ENCODE measurements at places on chromosomes 2 and 18. TPM values are rescaled to one million over a fixed set of nuclear protein-coding genes. Genes with fewer than 3 reads are reported as not detected.
A peak's percentile ranks its signal among the peaks of the same experiment; 100 is the strongest.

- no peaks in the 10 kb centered on the region for H3K4me1 ChIP-seq
- no peak overlapping the region for H3K4me3 ChIP-seq
- no peak for DNase-seq
- no peak overlapping the region for H3K27ac ChIP-seq
- no peaks in the 10 kb centered on the region for H3K27me3 ChIP-seq
These were observed 273.0 kb downstream of the CCDC85A start for GRCh38 chr2:56456791-56457190.

GRCh38 chr2:180655393-180655792 lies 325.0 kb upstream of the UBE2E3 start:
- H3K4me3 ChIP-seq: no peak overlapping the region
- DNase-seq: no peak
- H3K4me1 ChIP-seq: no peaks in the 10 kb centered on the region
- H3K36me3 ChIP-seq: no peaks in the 10 kb centered on the region
- H3K27me3 ChIP-seq: no peaks in the 10 kb centered on the region
- no peak overlapping the region for H3K27ac ChIP-seq

DNA sequence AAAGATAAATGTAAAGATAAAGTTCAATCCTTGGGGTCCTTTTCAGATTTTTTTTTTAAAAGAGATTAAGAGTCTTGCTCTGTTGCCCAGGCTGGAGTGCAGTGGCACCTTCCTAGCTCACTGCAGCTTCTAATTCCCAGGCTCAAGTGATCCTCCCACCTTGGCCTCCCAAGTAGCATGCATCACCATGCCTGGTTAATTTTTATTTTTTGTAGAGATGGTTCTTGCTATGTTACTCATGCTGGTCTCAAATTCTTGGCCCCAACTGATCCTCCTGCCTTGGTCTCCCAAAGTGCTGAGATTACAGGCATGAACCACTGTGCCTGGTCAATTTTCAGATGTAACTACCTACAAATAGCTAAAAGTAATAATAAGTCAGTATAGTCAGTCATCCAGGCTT lies 21.1 kb downstream of the NFE2L2 start:
- H3K36me3 ChIP-seq: no peaks in the 10 kb centered on the region
- H3K4me1 ChIP-seq: peaks cover 88% of the 10 kb centered on the region

- H3K36me3 ChIP-seq: no peaks in the 10 kb centered on the region
- no peaks in the 10 kb centered on the region for H3K4me1 ChIP-seq
- H3K27me3 ChIP-seq: no peaks in the 10 kb centered on the region
- no peak for DNase-seq
- H3K27ac ChIP-seq: no peak overlapping the region
These were observed 159.1 kb upstream of the ZSWIM2 start for GRCh38 chr2:187008111-187008510.

DNA sequence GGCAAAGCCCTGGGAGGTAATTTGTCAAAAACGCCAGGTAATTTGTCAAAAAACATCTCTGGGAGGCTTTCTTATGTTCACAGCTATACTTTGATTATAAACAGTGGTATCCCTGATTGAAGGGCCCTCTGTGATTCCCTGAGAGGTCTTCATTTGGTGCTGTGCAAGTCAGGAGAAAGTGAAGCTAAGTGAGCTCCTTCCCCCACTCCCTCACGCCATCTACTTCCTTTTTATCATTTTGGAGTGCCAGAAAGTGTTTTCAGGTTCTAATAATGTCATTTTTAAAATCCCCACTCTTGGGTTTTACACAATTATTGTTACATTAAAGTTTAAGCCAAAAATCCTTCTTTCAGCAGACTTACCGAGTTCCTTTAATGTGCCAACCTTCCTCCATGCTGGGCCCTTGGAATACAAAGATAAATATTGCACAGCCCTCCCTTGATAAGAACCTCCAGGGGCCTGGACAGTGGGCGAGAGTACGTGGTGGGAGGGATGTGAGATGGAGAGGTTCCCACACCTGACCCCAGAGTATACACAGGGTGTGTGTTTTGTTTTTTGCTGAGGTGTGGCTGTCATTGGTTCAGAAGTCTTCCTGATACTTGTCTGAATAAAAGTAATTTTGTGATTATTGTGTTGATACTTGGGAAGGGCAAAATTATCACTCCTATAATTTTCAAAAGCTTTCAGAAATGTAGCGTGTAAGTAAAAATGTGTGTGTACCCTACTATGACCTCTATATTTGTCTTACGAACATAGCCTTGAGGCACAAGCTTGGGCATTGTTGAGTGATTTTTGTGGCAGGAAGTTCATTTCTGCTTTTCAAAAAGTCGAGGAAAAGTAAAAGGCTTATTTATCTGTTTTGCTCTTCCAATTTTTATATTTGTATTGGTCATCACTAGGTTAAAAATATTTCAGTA lies 8.2 kb downstream of the MAPRE2 start:
- no peaks in the 10 kb centered on the region for H3K27me3 ChIP-seq
- H3K36me3 ChIP-seq: no peaks in the 10 kb centered on the region
- H3K4me3 ChIP-seq: no peak overlapping the region
- no peak for DNase-seq
- peak overlapping the region; percentile 0 for H3K27ac ChIP-seq

GRCh38 chr2:229768235-229768634 lies 53.9 kb upstream of the DNER start:
- no peaks in the 10 kb centered on the region for H3K4me1 ChIP-seq
- no peak for DNase-seq
- H3K27me3 ChIP-seq: no peaks in the 10 kb centered on the region
- H3K27ac ChIP-seq: no peak overlapping the region

DNA sequence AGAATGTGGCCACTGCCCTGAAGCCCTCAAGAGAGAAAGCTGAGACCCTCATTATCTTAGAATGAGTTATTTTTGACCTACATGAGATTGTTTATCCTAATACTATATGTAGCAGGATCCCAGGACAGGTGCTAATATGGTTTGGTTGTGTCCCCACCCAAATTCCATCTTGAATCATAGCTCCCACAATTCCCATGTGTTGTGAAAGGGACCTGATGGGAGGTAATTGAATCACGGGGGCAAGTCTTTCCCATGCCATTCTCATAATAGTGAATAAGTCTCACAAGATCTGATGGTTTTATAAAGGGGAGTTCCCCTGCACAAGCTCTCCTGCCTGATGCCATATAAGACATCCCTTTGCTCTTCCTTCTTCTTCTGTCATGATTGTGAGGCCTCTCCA lies 76.8 kb downstream of the CCBE1 start:
- H3K4me1 ChIP-seq: no peaks in the 10 kb centered on the region
- H3K27ac ChIP-seq: no peak overlapping the region
- no peak overlapping the region for H3K4me3 ChIP-seq
- no peaks in the 10 kb centered on the region for H3K36me3 ChIP-seq
- no peak for DNase-seq
- peaks cover 3% of the 10 kb centered on the region for H3K27me3 ChIP-seq

DNA sequence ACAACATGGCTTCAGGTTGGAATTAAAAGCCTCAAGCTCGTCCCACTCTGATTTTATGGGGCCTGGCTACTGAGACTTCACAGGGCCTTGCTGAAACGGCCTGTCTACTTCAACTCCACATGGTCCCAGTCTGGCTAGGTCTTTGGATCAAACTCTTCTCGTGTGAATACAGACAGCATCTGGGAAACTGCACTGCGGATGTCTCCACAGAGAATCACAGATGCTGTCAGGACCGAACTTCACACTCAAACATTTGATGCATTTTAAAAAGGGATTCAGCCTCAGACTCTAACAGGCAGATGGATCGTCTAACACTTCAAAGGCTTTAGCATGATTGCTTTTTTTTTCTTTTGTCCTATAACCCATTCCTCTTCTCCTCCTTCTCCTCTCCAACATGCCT lies 198.5 kb downstream of the ZNF521 start:
- H3K4me1 ChIP-seq: no peaks in the 10 kb centered on the region
- no peaks in the 10 kb centered on the region for H3K27me3 ChIP-seq
- no peak overlapping the region for H3K4me3 ChIP-seq
- H3K27ac ChIP-seq: no peak overlapping the region

GRCh38 chr2:30847329-30847728 lies 40.1 kb upstream of the CAPN13 start:
- no peaks in the 10 kb centered on the region for H3K4me1 ChIP-seq
- no peak overlapping the region for H3K27ac ChIP-seq
- DNase-seq: no peak

DNA sequence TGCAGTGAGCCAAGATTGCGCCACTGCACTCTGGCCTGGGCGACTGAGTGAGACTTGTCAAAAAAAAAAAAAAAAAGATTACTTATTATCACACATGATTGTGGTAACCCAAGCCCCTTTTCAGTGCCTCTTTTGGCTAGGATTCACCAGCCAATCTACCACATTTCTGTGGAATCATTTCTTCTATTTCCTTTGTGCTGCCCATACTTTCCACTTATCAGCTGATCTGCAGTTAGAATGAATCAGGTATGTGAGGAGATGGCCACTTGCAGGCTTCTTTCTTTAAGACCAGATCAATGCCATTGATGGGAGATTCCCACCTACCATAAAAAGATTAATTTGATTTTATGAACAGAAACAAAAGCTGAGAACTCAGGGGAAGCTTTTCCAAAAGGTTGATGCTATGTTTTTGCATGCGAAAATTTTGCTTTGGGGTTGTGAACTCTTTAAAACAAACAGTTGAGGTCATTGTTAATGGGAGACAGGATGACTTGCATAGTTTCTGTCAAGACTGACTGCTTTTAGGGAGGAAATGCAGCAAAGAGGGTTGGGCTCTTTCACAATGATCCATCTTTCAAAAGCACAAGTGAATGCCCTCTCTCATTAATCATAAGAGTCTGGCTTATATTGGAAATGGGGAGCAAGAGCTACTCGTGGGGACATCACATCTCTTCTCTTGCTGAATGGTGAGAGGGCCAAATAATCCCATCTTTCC lies 66.9 kb upstream of the CYP26B1 start:
- no peaks in the 10 kb centered on the region for H3K4me1 ChIP-seq
- no peak for DNase-seq
- no peaks in the 10 kb centered on the region for H3K27me3 ChIP-seq
- no peak overlapping the region for H3K27ac ChIP-seq
- H3K36me3 ChIP-seq: no peaks in the 10 kb centered on the region
- H3K4me3 ChIP-seq: no peak overlapping the region

- no peaks in the 10 kb centered on the region for H3K27me3 ChIP-seq
- peaks cover 3% of the 10 kb centered on the region for H3K36me3 ChIP-seq
- DNase-seq: no peak
- no peak overlapping the region for H3K4me3 ChIP-seq
- no peak overlapping the region for H3K27ac ChIP-seq
- H3K4me1 ChIP-seq: peaks cover 10% of the 10 kb centered on the region
These were observed 87.6 kb downstream of the THADA start for GRCh38 chr2:43508209-43508608.

GRCh38 chr2:224946895-224947294 lies 95.4 kb downstream of the DOCK10 start:
- peaks cover 81% of the 10 kb centered on the region for H3K4me1 ChIP-seq
- H3K27me3 ChIP-seq: no peaks in the 10 kb centered on the region
- DNase-seq: peak; percentile 75
- H3K4me3 ChIP-seq: peak overlapping the region; percentile 64
- no peaks in the 10 kb centered on the region for H3K36me3 ChIP-seq

GRCh38 chr2:133139847-133140533 lies 428.3 kb downstream of the NCKAP5 start:
- H3K27me3 ChIP-seq: no peaks in the 10 kb centered on the region
- no peaks in the 10 kb centered on the region for H3K36me3 ChIP-seq
- no peak overlapping the region for H3K27ac ChIP-seq
- DNase-seq: no peak
- no peak overlapping the region for H3K4me3 ChIP-seq
- H3K4me1 ChIP-seq: no peaks in the 10 kb centered on the region

- no peak overlapping the region for H3K27ac ChIP-seq
- H3K27me3 ChIP-seq: no peaks in the 10 kb centered on the region
- H3K4me1 ChIP-seq: no peaks in the 10 kb centered on the region
These were observed 164.5 kb downstream of the TDRD15 start for GRCh38 chr2:21288299-21288698.

DNA sequence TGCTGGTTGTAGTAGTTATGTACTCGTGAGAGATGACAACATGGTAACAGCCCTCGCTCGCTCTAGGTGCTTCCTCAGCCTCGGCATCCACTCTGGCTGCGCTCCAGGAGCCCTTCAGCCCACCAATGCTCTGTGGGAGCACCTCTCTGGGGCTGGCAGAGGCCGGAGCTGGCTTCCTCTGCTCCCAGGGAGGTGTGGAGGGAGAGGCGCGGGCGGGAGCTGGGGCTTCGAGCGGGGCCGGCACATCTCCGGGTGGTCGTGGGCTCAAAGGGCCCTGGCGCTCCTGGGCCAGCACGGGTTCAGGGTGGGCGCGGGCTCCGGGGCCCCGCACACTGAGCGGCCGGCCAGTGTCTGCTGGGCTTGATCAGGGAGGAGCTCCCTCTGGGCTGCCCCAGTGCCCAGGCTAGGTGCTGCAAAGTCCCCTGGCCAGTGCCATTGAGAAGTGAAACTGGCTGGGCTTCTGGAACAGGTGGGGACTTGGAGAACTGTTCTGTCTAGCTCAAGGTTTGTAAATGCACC lies 1012.1 kb downstream of the CNTNAP5 start:
- no peaks in the 10 kb centered on the region for H3K36me3 ChIP-seq
- no peak for DNase-seq
- no peaks in the 10 kb centered on the region for H3K27me3 ChIP-seq
- H3K27ac ChIP-seq: no peak overlapping the region
- no peak overlapping the region for H3K4me3 ChIP-seq

DNA sequence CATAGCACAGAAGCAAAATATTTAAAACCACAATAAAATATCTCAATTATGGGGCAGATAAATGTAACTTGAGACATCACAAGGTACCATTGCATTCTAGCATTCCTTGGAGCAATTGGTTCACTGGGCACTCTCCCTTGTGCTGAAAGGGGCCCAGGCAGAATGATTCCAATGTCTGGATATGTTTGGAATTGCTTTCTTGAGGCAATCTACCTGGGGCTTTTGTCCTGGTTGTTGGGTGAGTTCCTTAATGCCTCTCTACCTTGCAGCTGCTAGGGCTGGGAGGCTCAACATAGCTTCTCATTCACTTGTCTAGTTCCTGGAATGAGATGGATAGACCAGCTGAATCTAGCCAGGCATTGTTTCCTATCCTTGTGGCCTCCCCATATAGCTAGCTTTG lies 539.6 kb upstream of the FSHR start:
- H3K4me3 ChIP-seq: no peak overlapping the region
- DNase-seq: no peak
- no peak overlapping the region for H3K27ac ChIP-seq

- no peak overlapping the region for H3K27ac ChIP-seq
- DNase-seq: no peak
- no peaks in the 10 kb centered on the region for H3K27me3 ChIP-seq
- H3K4me1 ChIP-seq: peaks cover 10% of the 10 kb centered on the region
These were observed 11.1 kb downstream of the RAB3GAP1 start for GRCh38 chr2:135063210-135063609.

DNA sequence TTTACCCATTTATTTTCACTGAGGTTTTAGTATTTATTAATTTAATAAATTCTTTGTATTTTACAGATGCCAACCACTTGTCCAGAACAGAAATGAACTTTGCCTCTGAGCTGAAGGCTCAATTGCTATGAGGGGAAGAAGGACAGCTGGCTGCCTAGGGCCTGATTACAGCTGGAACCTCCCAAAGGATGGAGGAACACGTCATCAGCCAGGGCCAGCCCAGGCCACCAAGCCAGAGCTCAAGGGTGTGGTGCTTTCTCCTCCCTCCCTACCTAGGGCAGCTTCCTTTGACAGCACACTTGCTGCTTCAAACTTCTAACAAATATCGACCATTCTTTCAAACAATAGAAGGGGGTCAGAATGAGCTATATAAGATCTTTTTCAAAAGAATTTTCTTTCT lies 19.7 kb upstream of the RIOK3 start:
- no peak for DNase-seq
- no peak overlapping the region for H3K4me3 ChIP-seq
- H3K4me1 ChIP-seq: peaks cover 11% of the 10 kb centered on the region
- no peaks in the 10 kb centered on the region for H3K27me3 ChIP-seq
- H3K27ac ChIP-seq: no peak overlapping the region
- no peaks in the 10 kb centered on the region for H3K36me3 ChIP-seq

Gene ECEL1
- polyA plus RNA-seq: not detected

Gene FBXO36
- 0.56 TPM for polyA plus RNA-seq

Gene DOCK10
- 26.0 TPM for polyA plus RNA-seq

Gene NCKAP1
- polyA plus RNA-seq: 0.24 TPM

Gene DLX1
- not detected for polyA plus RNA-seq
